ENCODE measurements at places on chromosomes 16 and 17.

GRCh38 chr16:82560805-82561325 lies 65.9 kb upstream of the CDH13 start:
- no peak for DNase-seq

DNA sequence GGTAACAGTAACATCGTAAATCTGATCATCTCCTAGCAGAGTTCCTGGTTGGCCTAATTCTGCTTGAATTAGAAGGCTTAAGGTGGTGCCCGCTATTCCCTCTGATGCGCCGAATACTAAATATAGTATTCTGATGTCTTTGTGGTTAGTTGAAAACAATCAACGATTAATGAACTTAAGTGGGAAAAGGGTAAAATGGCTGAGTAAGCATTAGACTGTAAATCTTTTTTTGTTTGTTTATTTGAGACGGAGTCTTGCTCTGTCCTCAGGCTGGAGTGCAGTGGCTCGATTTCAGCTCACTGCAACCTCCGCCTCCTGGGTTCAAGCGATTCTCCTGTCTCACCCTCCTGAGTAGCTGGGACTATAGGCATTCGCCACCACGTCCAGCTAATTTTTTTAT lies 13.4 kb downstream of the OR2C1 start:
- no peak for DNase-seq

DNA sequence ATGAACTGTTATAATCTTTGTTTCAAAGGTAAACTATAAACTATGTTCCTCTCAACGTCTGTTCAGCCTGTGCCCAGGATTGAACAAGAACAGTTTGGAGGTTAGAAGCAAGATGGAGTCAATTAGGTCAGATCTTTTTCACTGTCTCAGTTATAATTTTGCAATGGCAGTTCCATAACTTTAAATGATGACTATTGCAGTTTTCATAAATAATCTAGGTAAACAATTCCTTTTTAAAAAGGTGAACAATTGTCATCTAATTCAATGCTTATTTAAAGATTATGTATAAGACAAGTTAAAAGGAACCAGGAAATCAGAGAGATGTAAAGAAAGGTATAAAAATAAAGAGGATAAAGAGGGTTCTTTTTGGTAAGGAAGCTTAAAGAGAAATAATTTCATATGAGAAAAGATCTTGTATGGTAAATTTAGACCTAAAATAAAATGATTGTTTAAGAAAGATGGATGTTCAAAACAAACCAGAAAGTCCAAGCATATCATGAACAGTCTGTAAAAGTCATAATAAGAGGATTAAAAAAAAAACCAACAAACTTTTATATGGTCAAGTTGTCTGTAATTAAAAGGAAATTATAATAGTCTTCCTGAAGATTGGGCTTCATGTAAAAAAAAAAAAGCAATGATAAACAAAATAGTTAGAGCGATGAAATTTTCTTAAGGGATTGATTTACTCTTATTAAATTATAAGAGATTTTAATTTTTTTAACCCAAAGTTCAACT lies 6.1 kb downstream of the KRTAP4-9 start:
- no peak for DNase-seq

GRCh38 chr17:50467114-50467854 lies 1.4 kb downstream of the CHAD start:
- no peak for DNase-seq

GRCh38 chr17:10325031-10325695 lies 47.6 kb downstream of the MYH13 start:
- DNase-seq: no peak
